Substantia nigra (tissue), 51 donors: ENCODE measurements at places on chromosomes 7 and 10.
A peak's percentile ranks its signal among the peaks of the same experiment; 100 is the strongest.

DNA sequence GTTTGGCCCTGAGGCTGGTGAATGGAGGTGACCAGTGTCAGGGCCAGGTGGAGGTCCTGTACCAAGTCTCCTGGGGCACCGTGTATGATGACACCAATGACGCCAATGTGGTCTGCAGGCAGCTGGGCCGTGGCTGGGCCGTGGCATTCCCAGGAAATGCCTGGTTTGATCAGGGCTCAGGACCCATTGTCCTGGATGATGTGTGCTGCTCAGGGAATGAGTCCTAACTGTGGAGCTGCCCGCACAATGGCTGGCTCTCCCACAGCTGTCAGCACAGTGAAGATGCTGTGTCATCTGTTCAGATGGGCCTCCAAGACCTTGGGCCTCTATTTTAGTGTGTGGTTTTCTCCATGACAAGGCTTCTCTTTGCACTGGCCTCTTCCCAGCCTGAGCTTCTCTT, 64.0 kb downstream of the DMBT1 start:
- no peak for DNase-seq

- no peak for DNase-seq
Measured at GRCh38 chr7:128770233-128770632, 5.4 kb downstream of the OPN1SW start.

DNA sequence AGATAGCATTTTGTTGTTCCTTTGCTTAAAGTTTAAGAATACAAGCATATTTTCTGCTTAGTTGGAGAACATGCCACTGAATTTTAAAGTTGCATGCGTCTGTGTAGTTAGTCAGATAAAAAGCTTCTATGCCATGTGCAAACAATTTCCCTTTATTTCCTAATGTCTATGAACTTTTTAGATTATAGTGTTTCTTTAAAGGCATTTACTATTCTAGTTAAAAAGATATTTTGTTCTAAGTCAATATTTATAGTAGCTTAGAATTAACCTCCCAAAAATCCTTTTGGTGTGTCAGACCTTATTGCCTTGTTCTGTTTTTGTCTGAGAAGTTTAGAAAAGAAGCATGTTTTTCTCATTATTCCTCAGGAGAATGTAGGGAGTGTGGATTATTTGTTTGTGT, 99.0 kb upstream of the GATA3 start:
- no peak for DNase-seq

GRCh38 chr7:20440472-20441105, 109.9 kb downstream of the ITGB8 start:
- DNase-seq, result peak; percentile 22

DNA sequence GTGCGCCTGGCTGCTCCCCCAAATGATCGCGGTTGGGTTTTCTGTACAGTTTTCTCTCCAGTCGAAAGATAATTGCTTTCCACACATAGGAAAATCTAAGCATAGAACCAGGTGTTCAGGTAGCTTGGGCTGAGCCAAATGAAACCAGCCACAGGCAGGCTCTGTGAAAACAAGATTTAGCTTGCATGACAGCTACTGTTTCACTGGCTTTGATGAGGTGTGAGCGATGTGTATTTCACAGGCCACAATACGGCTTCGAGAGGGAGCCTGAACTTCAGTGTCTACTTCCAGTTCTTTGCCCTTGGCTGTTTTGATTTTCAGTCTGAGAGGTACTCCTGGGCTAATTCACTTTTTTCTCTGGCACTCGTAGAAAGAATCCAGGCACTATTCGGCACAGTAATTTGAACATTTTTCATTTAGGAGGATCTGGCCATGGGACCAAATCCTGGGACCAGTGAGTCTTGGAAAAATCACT, 110.5 kb downstream of the JCAD start:
- DNase-seq, result no peak

DNA sequence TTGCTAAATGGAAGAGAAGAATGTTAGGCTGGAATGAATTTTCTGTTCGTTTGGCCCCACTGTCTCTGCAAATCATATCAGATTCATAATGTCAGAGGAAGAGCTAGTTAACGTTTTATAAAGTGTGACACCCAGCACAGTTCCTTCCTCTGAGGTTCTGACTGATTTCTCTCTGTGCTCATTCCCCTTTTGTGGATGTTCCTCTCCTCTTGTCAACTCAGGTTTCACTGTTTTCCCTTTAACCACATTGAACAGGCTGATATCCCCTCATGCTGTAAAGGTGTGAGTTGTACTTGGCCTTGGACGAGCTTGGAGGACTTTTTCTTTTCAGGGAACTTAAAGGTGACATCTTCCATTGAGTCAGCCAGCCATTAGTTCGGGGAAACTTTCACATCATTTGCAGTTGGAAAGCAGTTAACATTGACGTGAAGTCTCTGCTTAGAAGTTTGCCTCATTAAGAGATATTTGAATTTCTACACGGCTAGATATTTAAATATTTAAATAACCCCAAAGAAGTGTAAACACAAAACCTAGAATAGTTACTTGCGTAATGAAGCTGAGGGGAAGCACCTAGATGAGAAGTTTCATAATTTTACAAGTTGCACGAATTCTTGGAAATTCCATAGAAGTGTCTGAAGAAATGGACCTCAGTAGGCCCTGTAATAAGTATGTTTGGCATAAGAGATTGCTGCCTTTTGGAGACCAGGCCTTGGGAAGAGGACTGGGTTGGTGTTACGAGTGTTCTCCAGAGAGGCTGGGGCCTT, 101.5 kb upstream of the EGR2 start:
- DNase-seq, result no peak

DNA sequence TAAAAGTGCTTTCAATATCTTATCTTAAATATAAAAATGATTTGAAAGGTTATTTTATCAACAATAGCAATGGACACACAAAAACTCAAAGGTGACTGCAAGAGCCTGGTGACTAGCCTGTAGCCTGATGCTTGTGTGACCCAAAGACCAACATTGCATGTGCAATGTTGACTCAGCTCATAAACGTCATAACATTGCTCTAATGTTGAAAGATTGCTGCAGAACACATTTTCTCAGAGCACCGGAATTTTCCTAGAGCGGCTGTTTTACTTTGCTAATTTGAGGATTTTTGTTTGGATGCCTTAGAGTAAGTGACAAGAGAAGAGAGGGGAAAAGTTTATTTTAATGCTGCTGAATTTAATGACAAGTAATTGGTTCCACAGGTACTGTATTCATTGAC, 107.1 kb downstream of the RAB18 start:
- no peak for DNase-seq

GRCh38 chr10:8055420-8056349, 1.2 kb downstream of the GATA3 start:
- DNase-seq, result no peak

- DNase-seq, result no peak
Measured at GRCh38 chr7:72492461-72493065, 80.4 kb upstream of the CALN1 start.

DNA sequence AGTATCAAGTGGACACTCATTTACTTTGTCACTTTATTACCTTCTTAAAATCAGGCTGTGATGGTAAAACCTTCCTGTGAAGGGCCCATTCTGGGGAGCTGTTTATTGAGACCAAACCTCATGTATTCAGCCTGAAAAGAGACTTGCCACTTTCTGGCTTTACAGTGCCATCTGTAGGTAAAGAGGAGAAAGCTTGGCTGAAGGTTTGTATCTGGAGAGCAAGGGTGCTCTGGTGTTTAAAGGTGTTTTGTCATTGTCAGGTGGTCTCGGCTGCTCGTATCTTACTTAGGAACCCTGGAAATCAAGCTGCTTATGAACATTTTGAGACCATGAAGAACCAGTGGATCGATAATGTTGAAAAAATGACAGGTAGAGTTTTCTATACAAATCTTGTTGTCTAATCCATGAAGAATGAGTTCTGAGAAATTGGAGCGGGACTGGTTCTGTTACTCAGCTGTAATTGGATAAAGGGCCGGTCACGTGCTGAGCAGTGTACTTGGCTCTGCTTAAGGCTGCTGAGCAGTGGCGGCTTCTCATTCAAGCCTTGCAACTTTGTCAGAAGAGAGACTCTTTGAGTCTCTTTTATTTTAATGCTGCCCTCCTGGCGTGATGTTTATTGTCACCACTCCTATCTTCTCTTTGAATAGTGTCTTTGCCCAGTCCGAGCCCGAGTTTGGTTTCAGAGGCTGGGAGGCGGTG, 46.9 kb downstream of the AP3M1 start:
- DNase-seq, result no peak

DNA sequence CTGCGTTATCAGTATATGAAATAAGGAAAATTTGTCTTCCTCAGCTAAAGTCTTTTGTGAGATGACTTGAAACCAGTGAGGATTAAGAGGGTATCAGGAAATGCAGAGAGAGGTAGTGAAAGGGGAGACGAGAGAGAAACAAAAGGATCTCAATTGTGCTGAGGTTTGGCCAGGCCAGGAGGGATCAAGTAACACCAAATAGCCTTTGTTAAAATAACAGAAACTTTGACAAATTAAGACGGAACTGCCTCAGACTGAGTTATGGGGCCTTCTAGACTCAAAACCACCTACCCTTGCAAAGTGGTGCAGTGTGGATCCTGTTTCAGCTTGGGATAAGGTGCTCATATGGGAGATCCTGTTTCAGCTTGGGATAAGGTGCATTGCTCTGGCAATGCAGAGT, 263.1 kb downstream of the CREB5 start:
- DNase-seq, result no peak

DNA sequence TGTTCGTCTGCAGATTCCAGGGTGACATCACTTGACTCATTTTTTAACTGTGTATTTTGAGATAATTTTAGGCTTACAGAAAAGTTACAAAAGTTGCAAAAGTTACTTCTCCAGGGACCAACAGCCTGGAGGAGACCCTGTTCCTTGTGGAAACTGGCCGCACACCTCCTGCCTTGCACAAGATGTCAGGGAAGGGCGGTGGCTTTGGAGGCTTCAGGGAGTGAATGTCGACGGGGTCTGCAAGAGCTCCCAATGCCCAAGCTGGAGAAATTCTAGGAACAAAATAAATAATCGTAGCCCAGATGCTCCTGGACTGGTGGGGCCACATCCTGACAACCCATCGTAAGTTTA, 62.2 kb upstream of the FAM20C start:
- no peak for DNase-seq

DNA sequence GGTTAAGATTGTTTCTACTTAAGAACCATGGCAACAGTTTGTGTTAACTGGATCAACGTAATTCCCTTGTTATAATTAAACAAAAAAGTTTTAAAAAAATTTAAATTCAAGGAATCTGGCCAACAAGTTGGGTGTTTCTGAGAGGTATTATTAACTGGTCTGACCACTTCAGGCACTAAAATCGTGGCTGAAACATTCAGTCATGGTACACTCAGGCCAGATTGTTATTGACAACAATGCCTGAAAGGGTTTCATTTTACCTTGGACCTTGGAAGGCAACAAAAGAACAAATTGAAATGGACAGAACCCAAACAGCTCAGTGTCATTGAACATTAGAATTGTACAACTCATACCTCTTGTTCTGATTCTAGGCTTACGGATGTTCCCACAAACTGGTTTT, 103.3 kb upstream of the ARMC3 start:
- no peak for DNase-seq

GRCh38 chr7:12861070-12861469, 173.6 kb downstream of the ARL4A start:
- no peak for DNase-seq

GRCh38 chr7:71016401-71016800, 115.5 kb upstream of the GALNT17 start:
- DNase-seq, result no peak

DNA sequence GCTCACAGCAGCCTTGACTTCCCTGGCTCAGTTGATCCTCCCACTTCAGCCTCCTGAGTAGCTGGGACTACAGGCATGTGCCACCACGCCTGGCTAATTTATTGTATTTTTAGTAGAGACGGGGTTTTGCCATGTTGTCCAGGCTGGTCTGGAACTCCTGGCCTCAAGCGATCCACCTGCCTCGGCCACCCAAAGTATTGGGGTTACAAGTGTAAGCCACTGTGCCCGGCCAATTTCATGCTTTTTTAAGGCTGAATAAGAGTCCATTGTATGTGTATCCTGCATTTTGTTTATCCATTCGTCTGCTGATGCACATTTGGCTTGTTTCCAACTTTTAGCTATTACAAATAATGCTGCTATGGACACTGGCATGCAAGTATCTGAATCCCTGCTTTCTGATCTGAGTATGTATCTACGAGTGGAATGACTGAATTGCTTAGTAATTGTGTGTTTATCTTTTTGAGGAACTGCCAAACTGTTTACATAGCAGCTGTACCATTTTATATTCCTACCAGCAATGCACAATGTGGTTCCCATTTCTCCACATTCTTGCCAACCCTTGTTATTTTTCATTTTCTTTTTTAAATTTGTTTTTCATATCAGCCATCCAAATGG, 37.3 kb upstream of the TPST1 start:
- DNase-seq, result no peak
